ENCODE measurements at places on chromosomes 4 and X.

DNA sequence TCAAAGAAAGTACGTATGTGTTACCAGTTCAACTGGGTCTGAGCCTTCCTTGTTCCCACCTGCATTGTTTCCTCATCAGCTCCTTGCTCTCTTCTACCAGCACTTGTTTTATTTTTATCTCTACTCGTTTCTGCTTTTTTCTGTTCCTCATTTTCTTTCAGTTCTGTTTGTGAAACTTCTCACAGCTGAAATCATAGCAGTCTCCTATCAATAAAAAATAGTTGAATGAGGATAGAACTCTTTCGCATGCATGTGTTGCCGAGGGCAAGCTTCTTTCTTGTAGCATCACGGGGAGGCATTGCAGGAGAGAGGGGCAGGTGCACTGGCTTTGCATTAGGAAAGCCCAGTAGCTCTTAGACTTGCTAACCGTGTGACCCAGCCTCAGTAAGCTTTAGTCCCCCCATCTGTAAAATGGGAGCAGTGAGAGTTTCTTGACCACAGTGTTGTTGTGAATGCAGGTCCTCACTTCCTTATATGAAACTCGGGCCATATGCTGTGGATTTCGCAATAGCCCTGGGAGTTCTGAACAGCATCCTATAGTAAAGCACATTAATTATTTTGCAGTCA, 24.7 kb downstream of the OFD1 start:
- no peak for DNase-seq

- DNase-seq = no peak
Observed at GRCh38 chr4:70600977-70601376, 8.9 kb downstream of the AMBN start.

- DNase-seq = no peak
Observed at GRCh38 chr4:3529363-3529762, 2.9 kb downstream of the LRPAP1 start.

DNA sequence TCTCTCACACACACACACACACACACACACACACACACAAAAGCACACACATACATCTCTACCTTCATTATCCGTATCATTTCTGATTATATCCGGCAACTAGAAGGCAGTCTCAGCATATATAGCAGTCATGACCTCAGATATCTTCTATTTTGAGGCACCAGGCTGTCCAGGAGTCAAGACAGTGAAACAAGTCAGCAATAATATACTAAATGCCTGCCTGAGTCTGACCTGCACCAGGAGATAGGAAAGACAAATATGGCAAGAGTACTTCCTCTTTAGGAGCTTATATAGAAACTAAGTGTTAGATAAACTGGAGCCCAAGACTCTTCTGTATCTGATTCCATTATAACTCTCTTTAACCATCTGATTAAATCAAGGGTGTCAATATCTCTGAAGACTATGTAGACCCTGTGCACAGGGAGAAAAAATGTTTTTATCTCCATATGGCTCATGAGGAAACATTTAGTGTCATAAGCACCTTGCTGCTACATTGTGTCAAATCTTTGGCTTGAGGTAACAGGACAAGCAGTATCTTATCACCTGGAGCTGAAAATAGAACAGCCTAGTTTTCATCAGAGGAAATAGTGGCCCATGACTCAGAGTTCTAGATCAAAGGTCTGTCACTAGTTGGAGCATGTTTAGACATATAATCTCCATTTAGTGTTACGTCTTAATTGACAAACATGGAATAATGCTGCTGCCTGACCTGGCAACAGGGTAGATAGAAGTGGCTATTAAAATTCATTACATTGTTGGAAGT, 27.0 kb upstream of the FAM47B start:
- DNase-seq = no peak

GRCh38 chr4:56575820-56576429, 70.3 kb downstream of the ARL9 start:
- no peak for DNase-seq

- no peak for DNase-seq
Observed at GRCh38 chr4:1212546-1213335, 36.2 kb downstream of the CTBP1 start.

GRCh38 chr4:36285784-36286480, 4.5 kb downstream of the DTHD1 start:
- DNase-seq = no peak

DNA sequence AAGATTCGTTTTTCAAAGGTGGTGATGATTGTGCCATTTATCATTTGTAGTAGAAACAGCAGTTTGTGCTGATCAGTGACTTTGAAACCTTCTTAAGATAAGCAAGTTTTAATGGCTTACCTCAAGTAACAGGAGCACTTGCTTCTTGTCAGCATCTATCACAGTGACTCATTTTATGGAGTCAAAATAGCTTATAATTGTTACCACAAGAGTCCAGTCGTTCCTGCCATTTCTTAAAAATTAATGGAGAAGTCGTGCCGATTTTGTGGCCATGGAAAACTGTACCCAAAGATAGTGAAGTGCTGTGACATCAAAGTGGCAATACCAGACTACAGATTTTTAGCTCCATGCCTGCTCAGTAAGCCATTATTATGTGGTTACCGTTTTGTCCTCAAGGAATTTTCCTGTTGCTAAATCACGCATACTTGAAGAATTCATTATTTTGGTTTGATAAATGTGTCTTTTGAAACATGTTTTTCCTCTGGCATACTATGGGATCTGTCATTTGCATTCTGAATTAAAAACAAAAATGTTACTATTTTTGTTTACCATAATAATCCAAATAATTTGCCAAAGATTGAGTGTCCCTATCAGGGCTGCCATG, 129.9 kb downstream of the CBR4 start:
- no peak for DNase-seq

Data from stimulated activated CD4-positive, alpha-beta T cell treated with anti-CD3 and anti-CD28 coated beads, Interleukin-15, amount 100 ng/mL, for 1 hour (primary cell).